ENCODE measurements at places on chromosomes 3 and 15.

GRCh38 chr3:171543759-171544300 is 83.6 kb upstream of the TNIK start:
- no peak for DNase-seq

DNA sequence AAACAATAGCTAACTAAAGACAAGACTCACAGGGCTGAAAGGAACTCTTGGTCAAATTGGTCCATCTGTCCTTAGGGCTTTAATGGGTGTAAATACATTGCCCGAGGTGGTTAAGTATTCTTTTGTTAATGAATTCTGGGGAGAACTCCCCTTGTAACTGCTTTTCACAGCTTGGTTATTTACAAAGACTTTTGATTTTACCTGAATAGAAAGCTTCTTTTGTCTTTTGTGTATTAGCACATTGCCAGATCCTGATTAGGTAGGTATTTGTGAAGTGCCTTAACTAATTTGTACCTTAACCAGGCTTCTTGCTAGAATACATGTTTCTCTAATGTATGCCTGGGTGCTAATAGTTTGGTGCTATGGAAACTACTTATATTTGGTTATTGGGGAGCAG is 14.0 kb downstream of the CHD2 start:
- DNase-seq: no peak

DNA sequence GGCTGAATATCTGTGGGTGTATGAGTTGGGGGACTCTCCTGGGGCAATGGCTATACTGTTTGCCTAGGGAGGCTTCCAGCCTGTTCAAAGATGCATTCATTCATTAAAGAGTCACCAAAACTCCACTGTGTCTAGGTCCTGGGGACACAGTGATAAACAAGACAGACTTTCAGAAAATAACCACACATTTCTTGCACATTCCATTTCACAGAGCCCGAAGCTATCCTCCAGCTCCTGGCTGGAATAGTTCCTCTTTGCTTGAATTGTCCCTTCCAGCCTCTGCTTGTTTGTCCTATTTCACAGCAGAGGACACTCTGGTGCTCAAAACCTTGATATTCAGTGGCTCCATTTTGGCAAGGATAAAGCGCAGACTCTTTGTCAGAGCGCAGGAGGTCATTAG is 61.7 kb upstream of the ITGA11 start:
- no peak for DNase-seq

GRCh38 chr3:11155341-11156025 is 1.2 kb downstream of the HRH1 start:
- no peak for DNase-seq

GRCh38 chr15:88139936-88140335 is 116.6 kb downstream of the NTRK3 start:
- DNase-seq: no peak

GRCh38 chr3:94433811-94434210 is 370.9 kb downstream of the NSUN3 start:
- no peak for DNase-seq

GRCh38 chr3:71489315-71489761 is 94.2 kb downstream of the FOXP1 start:
- no peak for DNase-seq

DNA sequence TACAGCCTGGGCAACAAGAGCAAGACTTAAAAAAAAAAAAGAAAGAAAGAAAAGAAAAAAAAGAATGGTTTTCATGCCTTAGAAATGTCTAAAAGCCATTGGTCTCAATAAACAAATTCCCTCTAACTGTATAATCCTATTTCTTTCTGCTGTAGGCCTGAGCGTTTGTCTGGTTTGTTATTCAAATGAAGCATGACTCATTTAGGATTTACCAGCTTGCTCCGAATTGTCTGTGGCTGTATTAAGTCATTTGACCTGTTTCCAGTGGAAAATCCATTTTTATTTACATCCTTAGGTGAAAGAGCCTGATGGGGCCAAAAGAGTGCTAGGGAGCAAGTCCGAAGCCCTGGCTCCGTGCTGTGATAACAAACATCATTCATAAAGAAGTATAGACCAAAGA is 73.8 kb downstream of the BDH1 start:
- no peak for DNase-seq

GRCh38 chr3:195133462-195133861 is 137.5 kb downstream of the XXYLT1 start:
- peak; percentile 63 for DNase-seq

GRCh38 chr3:171769461-171769860 is 40.8 kb downstream of the PLD1 start:
- DNase-seq: no peak

DNA sequence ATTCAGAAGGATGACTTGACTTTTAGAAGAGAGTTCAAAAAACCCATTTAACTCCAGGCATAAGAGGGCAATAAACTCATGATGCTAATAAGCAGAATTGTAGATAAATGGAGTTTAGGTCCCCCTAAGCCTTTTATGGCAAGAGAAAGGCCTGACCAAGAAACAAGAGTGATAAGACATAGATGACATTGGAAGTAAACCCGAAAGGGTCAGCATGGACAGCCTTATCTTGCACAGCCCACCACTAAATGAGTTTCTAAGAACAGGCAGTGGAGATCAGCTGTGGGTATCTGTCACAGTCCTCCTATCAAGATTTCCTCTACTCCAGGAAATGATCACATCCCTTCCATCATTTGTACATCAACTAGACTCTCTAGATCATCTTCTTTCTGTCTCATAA is 457.9 kb upstream of the ADAMTS9 start:
- no peak for DNase-seq

- DNase-seq: no peak
Observed at GRCh38 chr15:92028389-92028724, 174.8 kb downstream of the SLCO3A1 start.

- no peak for DNase-seq
Observed at GRCh38 chr15:68774120-68774519, 46.6 kb downstream of the ANP32A start.

GRCh38 chr3:194112120-194113106 is 23.5 kb upstream of the HES1 start:
- no peak for DNase-seq

- no peak for DNase-seq
Observed at GRCh38 chr3:119912220-119912619, 130.3 kb downstream of the NR1I2 start.

DNA sequence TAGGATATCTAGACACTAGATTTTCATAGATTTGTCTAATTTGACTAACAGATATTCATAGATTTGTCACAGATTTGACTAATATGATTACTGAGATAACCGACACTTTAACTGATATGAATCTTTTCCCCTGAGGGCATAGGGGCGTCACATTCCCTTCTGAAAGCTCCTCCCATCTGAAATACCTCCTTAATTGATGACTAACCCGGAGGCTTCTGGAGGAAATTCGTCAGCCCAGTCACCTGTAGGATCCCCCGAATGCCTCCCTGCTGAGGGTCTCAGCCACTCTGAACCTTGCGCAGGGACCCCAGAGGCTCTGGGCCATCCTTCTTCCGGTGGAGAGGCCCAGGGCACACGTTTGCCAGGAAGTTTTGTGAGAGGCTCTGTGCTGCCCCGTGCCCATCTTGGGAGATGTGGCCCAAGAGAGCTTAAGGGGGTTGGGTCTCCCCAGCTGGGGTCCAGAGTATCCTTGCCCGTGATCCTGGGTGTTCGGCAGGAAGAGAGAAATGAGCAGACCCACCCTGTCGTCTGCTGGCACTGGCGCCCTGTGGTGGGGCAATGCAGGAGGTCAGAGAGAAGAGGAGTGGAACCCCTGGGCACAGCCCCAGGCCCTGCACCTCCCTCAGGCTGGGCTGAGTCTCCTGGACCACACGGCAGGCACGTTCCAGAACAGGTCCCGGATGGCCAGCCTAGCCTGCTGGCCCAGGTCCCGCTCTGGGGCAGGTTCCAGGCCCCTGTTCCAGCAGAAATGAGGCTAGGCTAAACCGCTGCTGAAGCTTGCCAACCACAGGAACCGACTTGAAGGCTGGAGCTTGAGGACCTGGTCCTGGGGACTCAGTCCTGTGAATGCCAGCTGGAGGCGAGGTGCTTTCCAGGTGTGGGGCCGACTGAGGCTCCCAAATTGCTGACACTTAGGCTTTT is 1.7 kb downstream of the PLA2G4D start:
- no peak for DNase-seq
